ENCODE measurements at places on chromosomes 7 and 10.
A peak's percentile ranks its signal among the peaks of the same experiment; 100 is the strongest.

GRCh38 chr10:69703766-69704630 lies 74.0 kb downstream of the FAM241B start:
- peak; percentile 84 for DNase-seq

DNA sequence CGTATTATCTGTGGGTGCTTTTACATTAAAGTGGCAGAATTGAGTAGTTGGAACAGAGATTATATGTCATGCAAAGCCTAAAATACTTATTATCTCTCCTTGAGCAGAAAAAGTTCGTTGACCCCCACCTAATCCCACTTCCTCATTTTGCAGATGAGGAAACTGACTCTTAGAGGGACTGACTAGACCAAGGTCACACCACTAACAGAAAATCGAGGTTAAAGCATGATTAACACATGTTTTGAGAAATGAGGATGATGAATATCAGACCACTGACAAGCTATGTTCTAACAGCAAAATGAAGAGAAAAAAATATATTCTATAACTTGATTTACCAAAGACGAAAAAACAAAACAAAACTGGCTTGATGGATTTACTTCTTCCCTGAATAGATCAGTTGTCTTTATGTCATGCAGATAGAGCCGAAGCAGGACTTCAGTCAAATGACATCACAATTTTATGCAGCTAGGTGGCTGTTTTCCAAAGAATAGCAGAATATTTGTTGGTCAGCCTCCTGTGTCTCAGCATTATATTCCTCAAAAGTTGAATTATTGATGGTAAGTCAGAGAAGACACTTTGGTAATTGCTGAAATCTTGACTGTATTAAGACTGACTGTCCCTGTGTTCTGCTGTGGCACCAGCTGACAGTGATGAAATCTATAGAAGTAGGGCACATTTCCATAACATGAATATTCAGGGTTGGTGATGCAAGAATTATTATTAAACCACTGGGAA lies 24.2 kb upstream of the SMIM30 start:
- DNase-seq, result no peak

DNA sequence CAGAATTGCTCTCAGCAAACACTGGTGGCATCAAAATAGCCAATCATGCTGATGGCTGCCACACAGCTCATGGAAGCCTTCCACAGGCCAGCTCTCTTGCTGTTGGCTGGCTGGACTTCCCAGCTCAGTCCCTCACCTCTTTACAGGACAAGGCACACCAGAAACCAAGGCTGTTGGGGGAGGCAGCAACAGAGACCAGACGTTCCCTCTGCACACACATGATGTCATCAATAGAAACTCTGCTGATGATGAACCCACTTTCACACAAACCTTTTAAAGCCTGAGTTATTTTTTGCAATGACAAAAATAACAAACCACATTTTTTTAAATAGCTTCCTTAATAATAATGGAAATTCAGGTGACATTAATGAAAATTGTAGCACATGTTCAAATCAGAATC lies 300.9 kb upstream of the C7orf33 start:
- no peak for DNase-seq

- no peak for DNase-seq
Measured at GRCh38 chr7:126818393-126819196, 434.1 kb downstream of the GRM8 start.

DNA sequence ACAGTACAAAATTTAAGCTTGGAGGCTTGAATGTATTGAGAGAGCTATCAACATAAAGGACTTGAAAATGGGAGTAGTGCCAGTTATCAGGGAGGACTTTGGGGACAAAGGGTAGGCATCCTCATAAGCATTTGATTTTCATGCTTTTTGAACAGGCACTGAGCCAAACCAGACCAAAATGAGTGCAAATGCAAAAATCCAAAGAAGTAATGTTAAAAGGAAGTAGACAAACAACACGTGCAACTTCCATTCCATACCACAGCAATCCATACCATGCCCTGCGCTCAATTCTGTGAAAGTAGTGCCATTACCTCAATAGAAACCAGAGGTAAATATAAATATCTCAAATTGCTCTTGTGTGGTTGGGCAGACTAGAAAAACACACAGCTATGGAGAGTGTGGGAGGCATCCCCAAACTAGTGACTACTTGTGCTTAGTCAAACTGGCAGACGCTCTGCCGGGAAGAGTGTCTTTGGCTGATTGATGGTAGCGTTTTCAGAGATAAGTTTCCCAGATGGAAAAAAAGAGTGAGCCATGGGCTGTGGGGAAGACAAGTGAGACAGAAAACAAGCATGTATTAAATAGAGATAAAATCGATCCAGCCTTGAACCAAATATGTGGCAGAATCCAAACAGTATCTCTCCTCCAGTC lies 161.5 kb downstream of the CREB5 start:
- DNase-seq, result peak; percentile 41

DNA sequence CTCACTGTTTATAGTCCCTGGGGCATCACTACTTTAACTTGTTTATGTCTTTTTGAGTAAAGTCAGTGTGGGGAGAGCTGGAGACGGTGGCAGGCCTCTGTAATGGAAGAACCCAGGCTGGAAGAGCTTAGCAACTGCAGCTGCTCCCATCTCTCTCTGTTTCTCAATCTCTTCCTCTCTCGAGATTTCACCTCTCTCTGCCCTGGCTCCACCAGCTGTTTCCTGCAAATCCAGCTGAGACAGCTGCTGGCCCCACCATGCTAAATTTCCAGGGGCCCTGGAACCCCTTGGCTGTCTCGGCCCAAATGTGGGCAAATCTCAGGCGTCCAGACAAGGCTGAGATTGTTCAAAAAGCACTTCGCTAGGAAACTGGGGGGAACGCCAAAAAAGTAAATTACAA lies 25.8 kb upstream of the SLF2 start:
- DNase-seq, result no peak

DNA sequence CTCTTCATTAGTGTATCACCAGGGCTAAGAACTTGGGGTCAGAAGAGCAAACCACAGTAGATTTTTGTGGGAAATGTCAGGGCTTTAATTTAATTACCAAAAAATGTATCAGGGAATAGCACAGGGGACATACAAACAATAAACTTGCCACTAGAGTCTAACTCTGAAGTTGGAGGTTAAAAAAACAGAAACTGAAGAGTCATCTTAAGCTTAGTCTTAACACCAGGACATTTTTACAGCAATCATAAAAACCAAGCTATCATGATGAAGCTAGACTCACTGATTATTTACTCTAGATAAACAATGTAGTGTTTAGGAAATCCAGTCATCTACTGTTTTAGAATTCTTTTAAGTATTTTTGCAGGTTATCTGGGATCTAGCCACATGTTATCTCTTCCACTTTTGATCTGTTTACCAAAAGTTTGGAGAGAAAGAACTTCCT lies 48.4 kb upstream of the GLI3 start:
- DNase-seq, result peak; percentile 15

DNA sequence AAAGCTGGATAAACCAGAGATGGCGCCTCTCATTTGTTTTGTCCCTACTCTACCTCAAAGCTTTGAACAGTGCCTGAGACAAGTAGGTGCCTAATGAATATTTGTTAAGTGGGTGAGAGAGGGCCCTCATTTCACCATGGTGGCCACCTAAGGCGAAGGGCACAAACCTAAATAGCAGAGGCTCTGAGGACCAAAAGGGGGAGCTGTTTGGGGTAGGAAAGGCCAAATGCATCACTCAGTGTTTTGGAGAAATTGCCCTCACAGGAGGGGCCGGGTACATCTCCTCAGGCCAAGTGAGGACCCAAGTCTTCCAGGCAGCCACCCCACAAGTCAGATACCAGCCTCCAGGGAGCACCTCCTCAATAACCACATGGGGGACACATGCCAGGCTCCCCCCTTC lies 14.0 kb downstream of the IMPDH1 start:
- no peak for DNase-seq

GRCh38 chr10:6748981-6749635 lies 169.0 kb upstream of the PRKCQ start:
- DNase-seq, result peak; percentile 61

DNA sequence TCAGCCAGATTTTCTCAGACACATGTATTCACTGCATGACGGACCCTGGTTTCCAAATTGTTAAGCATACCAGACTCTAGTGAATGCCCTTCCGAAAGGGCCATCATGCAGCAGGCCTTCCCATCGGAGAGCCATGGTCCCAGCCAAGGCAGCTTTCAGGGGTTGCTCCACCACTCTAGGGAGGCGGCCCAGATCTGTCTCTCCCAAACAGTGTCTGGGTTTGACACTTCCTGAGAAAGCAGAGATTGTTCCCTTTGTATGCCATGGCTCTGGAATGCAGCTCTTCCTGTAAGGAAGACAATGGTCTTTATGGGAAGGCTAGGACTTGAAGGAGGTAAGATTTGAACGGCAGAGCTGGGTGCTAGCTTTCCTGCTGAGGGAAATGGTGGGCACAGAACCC lies 178.8 kb upstream of the BMPER start:
- no peak for DNase-seq

- DNase-seq, result no peak
Measured at GRCh38 chr7:95469187-95469586, 16.6 kb upstream of the ASB4 start.

- DNase-seq, result peak; percentile 82
Measured at GRCh38 chr10:59907918-59908807, 1.8 kb upstream of the CCDC6 start.

- DNase-seq, result no peak
Measured at GRCh38 chr10:61882621-61883370, 18.7 kb upstream of the ARID5B start.

DNA sequence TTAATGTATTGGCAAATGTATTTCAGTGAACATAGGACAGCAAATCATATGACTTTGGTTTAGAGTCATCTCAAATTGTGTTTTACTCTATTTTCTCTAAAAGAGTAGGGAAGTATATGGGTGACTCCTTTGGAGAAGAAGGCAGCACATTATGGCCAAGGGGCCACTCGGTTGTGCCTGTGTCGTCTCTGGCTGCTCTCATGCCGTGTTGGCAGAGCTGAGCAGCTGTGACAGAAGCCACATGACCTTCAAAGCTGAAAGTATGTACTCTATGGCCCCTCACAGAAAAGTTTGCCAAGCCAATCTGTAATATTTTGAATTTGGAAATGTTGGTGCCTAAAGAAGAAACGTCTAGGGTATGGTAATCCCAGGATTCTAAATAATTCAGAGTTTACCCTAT lies 47.5 kb downstream of the TASOR2 start:
- no peak for DNase-seq

DNA sequence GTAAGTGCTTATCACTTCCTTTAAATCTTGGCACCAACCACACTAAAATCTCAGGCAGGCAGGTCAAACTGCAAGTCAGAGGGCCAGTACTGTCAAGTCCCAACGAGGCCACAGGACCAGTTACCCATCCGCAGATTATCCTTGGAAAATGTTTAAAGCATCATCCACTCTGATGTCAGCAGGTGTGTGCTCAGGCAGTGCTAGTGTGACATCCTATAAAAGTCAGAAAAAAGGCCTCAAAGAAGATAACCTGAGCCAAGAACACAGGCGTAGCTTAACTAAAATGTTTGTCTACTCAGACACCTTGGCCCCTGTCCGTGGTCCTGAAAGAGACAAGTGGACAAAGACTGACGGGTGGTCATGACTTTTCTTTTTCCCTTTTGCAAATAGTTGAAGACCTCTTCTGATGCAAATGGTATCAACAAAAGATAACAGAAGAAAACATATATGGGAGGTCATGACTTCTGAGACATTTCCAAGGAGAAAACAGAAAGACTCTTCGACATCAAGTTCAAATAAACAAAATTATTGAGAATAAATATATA lies 309.3 kb downstream of the KCNMA1 start:
- DNase-seq, result peak; percentile 66

- DNase-seq, result no peak
Measured at GRCh38 chr10:110040767-110041478, 33.1 kb downstream of the ADD3 start.

- no peak for DNase-seq
Measured at GRCh38 chr10:131559450-131559911, 248.0 kb upstream of the TCERG1L start.

GRCh38 chr7:118104812-118105441 lies 79.0 kb upstream of the LSM8 start:
- peak; percentile 44 for DNase-seq

Measured in MCF 10A (cell line).